Brain microvascular endothelial cell (primary cell): ENCODE measurements at places on chromosomes 6 and 20.

DNA sequence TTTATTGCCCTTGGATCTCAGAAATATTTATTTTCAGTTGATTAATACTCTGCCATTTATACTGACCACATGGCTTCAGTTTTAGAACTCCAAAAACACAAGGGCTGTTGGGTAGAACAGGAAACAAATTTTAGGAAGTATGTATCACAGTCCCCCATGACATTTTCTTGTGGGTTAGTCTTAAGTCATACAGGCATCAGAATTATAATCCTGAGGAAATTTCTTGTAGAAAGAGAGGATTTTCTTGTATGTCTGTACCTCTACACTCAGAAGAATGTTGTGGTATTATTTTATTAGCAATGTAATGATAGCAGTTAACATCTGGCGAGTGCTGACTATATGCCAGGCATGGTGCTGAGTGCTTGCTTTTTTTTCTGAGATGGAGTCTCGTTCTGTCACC lies 302.9 kb downstream of the CLIC5 start:
- DNase-seq: no peak

DNA sequence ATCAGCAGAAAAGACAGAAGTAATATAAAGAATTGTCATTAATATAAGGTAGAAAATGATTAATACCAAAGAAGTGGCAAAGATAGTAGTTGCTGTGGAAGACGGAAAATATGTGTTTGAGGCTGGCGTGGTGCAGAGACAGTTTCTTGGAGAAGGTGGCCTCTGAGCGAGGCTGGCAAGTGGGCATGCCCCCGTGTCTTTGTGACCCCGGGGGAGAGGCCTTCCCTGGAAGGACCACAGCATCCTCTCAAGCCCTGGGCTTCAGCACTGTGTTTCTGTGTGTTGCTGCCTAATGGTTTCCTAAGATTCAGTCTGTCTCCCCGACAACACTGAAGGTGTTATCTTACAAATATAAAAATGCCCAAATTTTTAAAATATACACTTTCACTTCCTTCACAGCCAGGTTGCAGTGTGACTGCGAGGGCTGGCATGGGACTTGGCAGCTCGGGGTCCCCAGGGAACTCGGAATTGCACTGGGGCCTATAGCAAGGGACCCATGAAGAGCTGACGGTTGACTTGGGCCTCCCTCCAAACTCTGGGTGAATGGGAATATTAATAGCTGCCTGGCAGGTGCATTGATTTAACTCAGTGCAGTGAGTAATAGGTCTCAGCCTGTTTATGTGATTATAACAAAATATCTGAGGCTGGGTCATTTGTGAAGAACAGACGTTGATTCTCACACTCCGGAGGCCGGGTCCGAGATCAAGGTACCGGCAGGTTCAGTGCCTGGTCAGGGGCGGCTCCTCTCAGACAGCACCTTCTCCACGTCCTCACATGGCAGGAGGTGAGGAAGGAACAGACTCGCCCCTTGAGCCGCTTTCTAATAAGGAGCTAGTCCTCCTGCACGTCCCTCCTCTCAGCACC lies 47.4 kb upstream of the AFDN start:
- no peak for DNase-seq

DNA sequence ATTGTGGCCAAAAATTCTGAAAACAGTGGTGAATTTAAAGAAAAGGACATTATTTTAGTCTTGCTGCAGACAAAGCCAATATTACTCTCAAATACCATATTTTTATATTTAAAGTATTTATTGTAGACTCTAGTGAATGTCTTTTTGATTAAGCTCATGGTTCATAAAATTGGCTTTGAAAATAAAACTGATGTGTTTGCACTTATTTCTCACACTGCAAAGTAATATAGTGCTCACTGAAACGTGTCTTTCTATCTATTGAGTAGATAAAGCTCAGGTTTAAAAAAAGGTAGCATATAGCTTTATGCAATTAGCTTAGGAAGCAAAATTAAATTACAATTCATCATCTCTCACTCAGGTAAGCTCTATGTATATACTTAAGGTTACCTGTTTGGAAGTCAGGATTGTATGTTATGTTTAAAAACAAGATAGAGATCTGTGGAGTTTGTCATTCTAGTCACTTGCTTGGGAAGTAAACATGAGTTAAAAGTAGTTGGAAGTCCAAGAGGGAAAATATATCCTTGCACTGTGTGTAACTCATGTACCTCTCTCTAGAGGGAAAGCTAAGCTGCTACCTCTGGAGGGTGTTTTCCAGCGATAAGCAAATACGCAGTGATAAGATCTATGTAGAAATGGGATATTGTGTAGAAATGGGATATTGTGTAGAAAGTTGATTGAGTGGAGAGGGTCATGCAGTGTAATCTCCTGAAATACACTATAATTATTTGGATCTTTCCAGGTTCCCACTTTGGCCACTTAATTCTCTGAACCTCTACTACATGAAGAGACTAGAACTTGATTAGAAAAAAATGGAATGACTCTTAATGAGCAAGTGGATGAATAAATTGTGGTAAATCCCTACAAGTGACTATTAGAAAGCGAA lies 29.9 kb upstream of the SPTLC3 start:
- no peak for DNase-seq

DNA sequence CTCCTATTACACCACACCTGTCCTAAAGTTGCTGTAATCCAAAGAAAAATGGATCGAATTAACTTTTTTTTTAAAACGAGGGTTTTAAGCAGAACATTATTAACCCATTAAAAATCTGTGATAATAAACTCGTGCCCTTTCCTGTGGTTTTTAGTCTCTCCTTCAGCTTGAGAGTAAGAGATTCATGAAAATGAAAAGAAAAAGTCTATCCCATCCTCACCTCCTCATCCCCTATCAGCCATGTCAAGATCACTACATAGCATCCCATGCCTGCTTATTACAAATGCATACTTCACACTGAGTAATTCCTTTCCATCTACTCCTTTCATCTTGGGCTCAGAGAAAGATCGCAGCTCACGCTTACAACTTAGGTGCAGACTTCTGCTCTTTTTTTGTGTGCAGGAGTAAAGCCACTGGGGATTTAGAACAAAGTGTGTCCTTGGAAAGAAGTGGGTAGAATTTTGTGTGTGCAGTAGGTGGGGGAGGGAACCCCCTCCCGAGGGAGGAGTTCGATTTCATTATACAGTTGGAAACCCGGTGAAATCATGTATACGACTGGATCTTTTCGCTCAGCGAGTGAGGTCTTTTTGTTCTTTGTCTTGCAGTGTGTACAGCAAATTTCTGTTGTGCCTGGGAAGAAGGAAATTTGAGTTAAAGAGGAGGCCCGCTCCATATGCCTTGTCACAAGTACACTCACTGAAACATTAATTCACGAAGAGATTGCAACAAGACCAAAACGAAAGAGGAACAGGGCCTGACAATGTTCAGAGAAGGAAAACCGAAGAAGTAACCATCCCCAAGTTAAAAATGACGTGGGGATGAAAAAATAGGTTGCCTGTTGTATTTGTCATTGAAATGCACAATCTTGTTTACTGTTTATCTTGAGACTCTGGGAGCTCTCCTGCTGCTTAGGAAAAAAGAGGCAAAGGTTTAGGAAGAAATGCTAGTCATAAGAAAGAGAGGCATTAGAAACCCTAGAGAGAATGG lies 146.5 kb upstream of the ZNF217 start:
- DNase-seq: no peak

DNA sequence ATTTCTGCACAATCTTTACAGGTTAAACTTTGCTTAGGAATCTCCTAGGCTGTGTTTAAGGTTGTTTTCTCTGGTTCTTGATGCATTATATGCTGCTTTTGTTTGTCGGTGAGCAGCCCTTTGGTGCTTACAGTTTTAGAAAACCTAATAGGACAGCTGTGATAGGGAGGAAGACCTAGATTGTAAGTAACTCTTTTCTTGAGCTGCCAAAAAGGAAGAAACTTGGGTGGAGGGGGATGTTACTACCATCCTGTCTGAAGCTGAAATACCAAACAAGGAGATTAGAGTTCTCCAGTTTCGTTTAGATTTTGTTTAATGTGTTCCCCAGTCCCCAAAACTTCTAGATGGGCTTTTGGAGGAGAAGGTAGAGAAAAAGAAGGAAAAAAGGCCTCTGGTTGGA lies 72.0 kb downstream of the ANKS1A start:
- DNase-seq: no peak

DNA sequence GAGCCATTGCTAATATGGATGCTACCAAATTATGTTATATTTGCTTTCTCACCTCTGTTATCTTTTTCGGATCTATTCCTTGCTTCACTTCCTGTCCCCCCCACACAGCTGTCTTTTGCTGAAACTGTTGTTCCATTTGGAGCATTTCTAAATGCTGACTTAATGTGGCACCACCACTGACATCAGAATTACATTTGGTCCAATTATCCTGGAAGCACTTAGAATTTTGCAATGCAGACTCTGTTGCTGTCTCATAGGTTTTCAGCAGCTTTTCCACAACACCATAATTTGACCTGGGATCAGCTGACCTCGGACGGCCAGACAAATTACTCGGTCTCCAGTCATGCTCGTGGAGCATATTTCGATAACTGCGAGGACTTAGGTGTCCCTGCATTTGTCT lies 12.8 kb downstream of the KIAA0408 start:
- no peak for DNase-seq

GRCh38 chr6:49430187-49430586 lies 32.9 kb downstream of the MMUT start:
- DNase-seq: peak; percentile 60

DNA sequence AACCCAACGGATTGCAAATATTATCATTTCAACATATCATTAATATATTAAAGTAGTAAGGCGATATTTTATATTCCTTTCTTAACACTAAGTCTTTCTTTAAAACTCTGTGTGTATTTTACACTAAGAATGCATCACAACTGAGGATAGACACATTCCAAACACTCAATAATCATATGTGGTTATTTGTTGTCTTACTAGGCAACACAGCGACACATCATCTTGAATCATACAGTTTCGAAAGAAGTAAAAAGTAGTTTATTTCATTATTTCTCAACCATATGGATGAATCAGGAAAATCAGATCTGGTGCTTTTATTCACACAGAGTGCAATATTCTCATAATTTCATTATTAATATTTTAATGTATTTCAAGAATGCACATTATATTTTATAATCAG lies 662.4 kb downstream of the EPHA7 start:
- DNase-seq: no peak

GRCh38 chr6:145292066-145292465 lies 443.3 kb downstream of the EPM2A start:
- no peak for DNase-seq

- no peak for DNase-seq
Observed at GRCh38 chr6:146434732-146435390, 108.8 kb upstream of the RAB32 start.

DNA sequence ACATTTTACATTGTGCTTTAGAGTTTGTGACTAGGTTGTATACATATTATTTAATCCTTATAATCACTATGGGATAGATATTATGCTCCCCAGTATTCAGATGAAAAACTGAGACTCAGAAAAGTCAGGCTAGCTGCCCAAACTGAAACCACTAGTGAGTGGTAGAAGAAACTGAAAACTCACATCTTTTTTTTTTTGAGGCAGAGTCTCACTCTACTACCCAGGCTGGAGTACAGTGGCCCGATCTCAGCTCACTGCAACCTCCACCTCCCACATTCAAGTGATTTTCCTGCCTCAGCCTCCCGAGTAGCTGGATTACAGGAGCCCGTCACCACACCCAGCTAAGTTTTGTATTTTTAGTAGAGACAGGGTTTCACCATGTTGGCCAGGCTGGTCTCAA lies 22.2 kb downstream of the RNF24 start:
- DNase-seq: no peak

DNA sequence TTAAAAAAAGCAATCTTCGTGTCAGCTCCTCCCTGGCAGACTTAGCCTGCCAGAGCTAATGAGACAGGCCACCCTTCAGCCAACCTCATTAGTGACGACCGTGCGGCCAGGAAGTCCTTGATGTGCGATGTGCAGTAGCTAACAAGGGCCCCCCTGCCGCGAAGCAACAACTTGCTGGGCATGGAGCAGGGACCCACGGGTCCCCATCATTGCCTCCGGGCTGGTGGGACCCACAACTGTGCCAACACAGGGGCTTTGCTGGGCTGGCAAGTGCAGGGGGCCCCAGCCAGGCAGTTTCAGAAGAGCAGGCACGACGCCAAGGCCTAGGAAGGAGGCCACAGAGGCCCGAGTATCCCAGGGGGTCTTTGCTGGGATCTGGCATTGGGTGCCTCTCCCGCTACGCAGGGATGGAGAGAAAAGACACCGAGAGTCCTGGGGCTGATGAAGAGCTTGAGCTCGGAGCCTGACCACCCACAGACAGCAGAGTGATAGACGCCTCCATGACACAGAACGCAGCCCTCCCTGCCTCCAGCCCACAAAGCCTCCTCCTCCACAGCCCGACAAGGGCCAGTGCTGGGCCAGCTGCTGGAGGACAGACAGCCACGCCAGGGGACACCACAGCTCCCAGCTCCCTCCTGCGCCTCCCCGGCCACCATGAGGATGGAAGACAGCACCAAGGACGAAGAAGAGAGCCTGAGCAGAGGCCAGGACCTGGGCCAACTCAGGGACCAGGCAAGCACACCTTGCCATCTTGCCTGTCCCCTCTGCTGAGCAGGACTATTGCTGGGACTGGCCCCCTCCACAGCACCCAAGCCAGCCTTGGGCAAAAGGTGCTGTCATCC lies 96.6 kb downstream of the YTHDF1 start:
- no peak for DNase-seq

GRCh38 chr20:5511930-5512329 lies 195.2 kb upstream of the PROKR2 start:
- no peak for DNase-seq

DNA sequence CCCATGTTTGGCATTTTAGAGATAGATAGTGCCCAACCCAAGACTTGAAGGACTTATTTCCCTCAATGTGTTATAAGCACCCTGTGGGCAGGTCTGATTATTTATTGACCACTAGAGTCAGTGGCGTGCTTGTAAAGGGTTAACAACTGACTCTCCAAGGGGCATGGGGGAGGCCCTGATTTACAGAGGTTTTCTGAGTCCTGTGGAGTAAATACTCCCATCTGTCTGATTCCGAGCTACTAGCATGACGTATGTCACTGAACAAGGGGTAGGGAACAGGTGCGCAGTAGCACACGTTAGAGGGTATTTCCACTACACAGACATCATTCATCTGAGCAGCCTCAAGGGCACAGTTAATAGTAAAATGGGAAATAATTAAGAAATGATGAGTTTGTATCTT lies 17.4 kb upstream of the TRAM2 start:
- DNase-seq: no peak

- DNase-seq: no peak
Observed at GRCh38 chr20:30595698-30596097, 661.8 kb upstream of the DEFB115 start.

DNA sequence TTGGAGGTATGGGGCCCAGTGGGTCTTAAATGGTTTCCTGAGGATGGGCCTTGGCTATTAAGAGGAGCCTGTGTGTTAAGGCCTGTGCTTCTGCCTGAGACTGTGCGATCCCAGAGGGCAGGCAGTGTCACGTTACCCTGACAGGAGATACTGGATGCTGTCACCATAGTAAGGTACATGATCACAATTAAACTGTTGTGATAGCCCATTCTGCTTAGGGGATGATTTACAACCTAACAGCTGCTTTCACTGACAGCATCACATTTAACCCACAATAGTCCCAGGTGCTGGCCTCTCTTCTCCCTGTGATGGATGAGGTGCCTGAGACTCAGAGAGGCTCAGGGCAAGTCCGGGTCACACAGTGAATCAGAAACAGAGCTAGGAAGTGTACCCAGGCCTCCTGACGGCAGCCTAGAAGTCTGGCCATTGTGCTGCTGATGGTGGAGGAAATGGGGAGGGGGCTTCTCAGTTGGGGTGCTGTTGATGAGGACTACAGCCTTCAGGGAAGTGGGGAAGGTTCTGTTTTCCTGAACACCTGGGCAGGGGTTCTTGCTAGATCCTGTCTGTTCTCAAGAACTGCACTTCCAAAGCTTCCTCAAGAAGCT lies 97.3 kb downstream of the MDGA1 start:
- DNase-seq: no peak

- peak; percentile 16 for DNase-seq
Observed at GRCh38 chr20:39795401-39796272, 833.5 kb downstream of the DHX35 start.
